ENCODE measurements at places on chromosomes 1 and 21. TPM values are rescaled to one million over a fixed set of nuclear protein-coding genes. Genes with fewer than 3 reads are reported as not detected.

RHD gene
- 0.09 TPM for total RNA-seq

RGS13 gene
- total RNA-seq = 0.32 TPM

MRPL24 gene
- 62.9 TPM for total RNA-seq

SLC19A1 gene
- 8.6 TPM for total RNA-seq

WNT4 gene
- total RNA-seq = 0.18 TPM

- DNase-seq = no peak
Measured at GRCh38 chr21:33268737-33269441, 2.7 kb downstream of the IL10RB start.

- no peak for DNase-seq
Measured at GRCh38 chr1:53766831-53767405, 28.0 kb upstream of the GLIS1 start.

DNA sequence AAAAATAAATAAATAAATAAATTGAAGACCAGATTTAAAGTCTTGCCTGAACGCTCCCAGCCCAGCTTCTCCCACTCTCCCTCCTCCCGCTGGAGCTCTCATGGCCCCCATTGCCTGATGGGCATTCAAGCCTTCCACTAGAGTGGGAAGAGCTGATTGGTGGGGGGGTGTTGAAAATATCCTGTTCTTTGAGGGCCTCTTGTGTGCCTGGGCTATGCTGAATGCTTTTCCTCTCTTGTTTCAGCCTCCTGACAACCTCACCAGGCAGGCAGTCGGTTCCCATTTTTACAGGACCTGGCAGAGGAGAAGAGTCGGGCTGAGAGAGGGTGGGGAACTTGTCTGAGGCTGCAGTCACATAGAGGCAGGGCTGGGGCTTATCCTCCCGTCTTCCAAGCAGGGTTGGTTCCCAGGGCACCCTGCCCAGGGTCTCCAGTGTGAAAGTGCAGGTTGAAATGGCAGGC, 59.2 kb upstream of the SSBP3 start:
- DNase-seq = no peak

DNA sequence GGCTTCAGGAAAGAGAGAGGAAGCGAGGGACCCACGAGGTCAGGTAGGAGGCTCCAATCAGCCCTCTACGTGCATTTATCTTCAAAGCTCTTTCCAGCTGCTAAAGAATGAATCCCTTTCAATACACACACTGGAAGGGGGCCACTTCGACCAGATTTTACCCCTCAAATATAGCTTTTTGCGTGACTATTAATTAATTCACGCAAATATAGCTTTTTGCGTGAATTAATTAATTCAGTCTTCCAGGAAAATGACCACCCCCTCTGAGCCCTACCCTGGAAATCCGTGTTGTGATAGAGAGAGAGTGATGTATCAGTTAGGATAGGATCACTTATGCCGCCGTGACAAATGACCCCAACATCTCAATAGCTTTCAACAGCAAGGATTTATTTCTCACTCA, 265.2 kb upstream of the TMEM51 start:
- DNase-seq = no peak

- no peak for DNase-seq
Measured at GRCh38 chr1:174273190-174273589, 113.9 kb downstream of the RABGAP1L start.

GRCh38 chr1:24483441-24483840, 19.2 kb upstream of the RCAN3 start:
- no peak for DNase-seq

- no peak for DNase-seq
Measured at GRCh38 chr1:94084547-94084946, 36.4 kb downstream of the ABCA4 start.

- no peak for DNase-seq
Measured at GRCh38 chr1:112285316-112285715, 110.7 kb upstream of the CTTNBP2NL start.

- DNase-seq = no peak
Measured at GRCh38 chr1:215875712-215876111, 308.6 kb downstream of the KCTD3 start.

DNA sequence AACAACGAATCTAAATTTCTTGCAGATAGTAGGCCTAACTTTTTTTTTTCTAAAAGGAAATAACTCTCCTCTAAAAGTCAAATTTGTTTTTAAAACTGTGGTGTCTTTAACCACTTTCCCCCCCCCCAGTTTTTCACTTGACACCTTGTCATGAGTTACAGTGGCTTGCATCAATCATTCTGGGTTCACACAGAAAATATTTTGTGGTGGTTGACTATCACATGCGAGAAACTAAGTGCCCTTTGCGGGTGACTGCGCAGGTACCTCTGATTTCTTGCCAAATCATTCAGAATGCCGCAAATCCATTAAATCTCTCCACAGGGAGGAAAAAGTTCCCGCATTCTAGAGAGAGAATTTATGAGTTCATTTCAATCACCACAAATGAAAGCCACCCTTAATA, 23.8 kb upstream of the SAMSN1 start:
- no peak for DNase-seq

DNA sequence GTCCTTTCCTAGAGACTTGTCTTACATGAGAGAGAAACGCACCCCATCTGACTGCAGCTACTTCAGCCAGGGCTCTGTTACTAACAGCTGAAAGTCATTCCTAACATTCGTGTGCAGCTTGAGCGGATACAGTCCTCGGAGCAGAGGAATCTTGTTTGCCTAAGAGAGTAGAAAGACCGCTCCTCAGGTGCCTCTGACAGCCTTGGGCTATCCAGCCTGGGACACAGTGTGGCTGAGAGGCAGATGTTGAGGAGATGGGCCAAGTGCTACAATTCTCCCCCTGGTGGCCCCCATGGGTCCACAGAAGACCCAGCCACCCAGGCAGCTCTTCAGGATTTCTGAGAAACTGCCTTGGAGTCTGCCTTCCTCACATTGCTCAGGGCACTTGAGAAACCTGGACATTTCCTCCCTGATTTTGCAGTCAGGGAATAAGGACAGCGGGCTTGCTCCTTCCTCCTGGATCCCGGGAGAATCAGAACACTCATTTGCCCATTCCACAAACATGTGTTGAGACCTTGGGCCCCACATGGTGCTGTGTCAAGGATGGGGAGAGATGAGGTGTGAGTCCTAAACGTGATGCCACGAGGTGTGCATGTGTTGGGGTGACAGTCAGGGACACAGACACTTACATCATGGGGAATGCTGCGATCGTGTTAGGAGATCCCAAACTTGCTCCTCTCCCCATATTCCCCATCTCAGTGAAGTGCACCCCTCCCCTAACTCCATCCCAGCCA, 13.1 kb downstream of the TRIM62 start:
- no peak for DNase-seq

DNA sequence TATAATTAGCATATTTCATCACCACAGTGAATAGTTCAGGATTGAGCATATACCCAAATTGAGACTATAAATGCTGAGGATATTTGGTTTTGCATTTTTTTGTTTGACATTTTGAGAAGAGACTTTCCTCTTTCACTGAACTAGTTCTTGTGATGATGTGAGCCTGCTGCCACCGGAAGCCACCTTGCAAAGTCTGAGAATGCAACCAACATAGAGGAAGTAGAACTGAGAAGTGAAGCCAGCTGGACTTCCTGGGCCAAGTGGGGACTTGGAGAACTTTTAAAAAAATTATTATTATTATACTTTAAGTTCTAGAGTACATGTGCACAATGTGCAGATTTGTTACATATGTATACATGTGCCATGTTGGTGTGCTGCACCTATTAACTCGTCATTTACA, 102.3 kb downstream of the RPE65 start:
- DNase-seq = peak; percentile 38

- DNase-seq = peak; percentile 35
Measured at GRCh38 chr1:206834711-206835110, 30.7 kb upstream of the IL20 start.

- DNase-seq = no peak
Measured at GRCh38 chr1:234690872-234691271, 80.9 kb upstream of the IRF2BP2 start.

DNA sequence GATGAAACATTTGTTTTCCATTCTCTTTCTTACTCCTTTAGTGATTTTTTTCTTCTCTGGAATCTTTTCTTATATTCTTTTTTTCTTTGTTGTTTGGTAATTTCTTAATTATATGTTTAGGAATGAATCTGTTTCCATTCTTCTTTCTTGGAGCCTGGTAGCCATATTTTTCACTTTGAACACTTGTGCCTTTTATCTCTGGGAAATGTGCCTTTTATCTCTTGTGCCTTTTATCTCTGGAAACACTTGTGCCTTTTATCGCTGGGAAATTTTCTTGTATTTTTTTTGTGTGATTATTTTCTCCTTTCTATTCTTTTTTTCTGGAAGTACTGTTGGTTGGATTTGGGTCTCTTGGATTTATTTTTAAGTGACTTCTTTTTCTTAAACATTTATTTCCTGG, 118.2 kb downstream of the LEPR start:
- no peak for DNase-seq

DNA sequence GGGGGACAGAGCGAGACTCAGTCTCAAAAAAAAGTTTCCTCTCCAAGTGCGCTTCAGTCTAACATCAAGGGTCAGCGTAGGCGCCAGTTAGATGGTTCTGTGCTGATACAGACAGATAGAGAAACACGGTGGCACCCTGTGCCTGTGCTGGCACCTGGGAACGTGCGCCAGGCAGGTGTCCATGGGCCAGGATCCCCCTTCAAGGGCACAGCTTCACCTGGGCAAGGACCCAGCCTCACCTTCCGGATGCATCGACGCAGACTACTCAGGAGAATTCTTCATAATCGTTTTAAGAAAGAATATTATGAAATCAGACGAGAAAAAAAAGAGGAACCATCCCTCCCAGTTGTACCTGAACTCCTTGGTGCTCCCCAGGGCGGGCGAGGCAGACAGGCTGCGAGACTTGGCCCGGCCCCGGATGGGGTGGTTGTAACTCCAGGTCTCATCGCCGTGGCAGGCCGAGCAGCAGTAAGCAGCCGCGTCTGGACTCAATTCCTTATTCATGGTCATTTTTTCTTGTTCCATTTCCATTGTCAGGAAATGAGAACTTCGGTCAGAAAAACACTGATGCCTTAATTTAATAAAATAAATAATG, 13.3 kb downstream of the NADK start:
- DNase-seq = no peak

DNA sequence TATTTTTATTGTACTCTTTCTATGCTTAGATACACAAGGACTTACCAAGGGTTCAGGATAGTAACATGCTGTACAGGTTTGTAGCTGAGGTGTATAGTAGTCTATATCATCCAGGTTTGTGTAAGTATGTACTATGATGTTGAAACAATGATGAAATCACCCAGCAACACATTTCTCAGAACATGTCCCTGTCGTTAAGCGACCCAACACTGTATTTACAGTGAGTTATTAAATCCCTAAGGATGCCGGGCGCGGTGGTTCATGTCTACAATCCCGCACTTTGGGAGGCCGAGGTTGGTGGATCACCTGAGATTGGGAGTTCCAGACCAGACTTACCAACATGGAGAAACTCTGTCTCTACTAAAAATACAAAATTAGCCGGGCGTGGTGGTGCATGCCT, 21.6 kb upstream of the RCOR3 start:
- no peak for DNase-seq

DNA sequence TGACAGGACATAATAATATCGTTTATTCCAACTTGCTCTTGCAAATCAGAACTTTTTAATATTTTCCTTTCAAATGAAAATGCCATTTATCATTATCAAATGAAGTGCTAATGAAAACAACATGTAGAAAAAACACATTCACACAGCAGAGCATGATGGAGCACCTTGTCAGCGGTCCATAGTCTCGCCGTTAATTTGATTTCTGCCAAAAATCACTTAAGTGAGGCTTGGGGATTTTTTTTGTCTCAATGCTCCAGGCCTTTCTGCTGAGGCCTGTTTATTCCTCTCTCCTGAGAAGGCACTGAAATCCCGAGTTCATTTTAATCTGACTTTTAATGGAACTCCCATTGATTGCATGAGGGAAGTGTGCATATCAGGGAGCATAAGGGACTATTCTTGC, 122.5 kb downstream of the ELAVL4 start:
- no peak for DNase-seq

GRCh38 chr1:193539731-193540459, 353.5 kb upstream of the B3GALT2 start:
- DNase-seq = no peak

GRCh38 chr1:47452426-47452825, 14.6 kb downstream of the FOXD2 start:
- no peak for DNase-seq

- no peak for DNase-seq
Measured at GRCh38 chr1:3198371-3199271, 129.6 kb downstream of the PRDM16 start.

- DNase-seq = no peak
Measured at GRCh38 chr1:206785182-206785765, 13.0 kb upstream of the IL10 start.

GRCh38 chr1:28247612-28248272, 11.6 kb upstream of the SESN2 start:
- DNase-seq = no peak

- DNase-seq = no peak
Measured at GRCh38 chr1:69791311-69791710, 223.6 kb downstream of the LRRC7 start.

- DNase-seq = no peak
Measured at GRCh38 chr1:54268762-54269297, 68.9 kb downstream of the MRPL37 start.

DNA sequence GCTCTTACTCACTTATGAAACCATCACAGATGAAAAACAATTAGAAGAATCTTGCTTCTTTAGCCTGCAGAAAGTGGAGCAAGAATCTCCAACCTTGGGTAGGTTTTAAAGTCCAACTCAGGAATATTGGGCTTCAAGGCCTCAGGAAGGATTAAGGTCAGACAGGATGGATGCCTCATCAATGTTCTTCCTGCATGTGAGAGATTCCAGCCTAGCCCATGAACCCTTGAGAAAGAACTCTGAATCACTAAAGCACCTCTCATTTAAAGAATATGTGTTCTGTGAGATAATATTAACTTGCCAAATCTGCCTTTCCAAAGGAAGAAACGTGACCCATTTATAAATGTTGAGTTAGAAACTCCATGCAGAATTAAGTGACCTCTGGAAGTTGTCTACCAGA, 345.2 kb upstream of the CAMK1G start:
- DNase-seq = no peak

- no peak for DNase-seq
Measured at GRCh38 chr1:239947801-239948200, 143.9 kb upstream of the FMN2 start.

DNA sequence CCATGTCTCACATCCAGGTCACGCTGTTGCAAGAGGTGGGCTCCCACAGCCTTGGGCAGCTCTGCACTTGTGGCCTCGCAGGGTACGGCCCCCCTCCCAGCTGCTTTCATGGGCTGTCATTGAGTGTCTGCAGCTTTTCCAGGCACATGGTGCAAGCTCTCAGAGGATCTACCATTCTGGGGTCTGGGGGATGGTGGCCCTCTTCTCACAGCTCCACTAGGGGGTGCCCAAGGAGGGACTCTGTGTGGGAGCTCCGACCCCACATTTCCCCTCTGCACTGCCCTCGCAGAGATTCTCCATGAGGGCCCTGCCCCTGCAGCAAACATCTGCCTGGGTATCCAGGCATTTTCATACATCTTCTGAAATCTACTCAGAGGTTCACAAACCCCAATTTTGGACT, 219.4 kb downstream of the LRRC7 start:
- no peak for DNase-seq

DNA sequence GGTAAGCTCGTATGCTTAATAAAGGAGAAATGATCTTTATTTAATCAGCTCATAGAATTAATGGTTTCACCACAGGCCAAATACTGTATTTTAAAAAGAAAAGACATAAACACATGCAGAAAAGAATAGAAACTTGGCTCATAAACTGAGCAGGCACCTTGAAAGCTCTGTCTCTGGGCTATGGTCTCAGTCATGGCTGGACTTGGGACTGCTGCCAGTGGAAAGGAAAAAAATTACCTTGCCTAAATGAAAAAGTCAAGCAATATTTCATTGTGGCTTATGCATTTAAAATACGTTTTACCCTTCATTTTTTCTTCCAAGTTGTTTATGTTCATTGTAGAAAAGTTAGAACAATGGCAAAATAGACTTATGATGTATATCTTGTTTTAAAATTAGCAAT, 8.0 kb downstream of the LRRC42 start:
- no peak for DNase-seq
